ENCODE measurements at places on chromosomes 7 and 10. TPM values are rescaled to one million over a fixed set of nuclear protein-coding genes. Genes with fewer than 3 reads are reported as not detected.

The HOXA10 gene
- not detected for total RNA-seq

The TLL2 gene
- total RNA-seq: not detected

The FMC1 gene
- 3.7 TPM for total RNA-seq

- no peak for DNase-seq
Observed at GRCh38 chr10:125000366-125001312, 58.7 kb downstream of the ZRANB1 start.

DNA sequence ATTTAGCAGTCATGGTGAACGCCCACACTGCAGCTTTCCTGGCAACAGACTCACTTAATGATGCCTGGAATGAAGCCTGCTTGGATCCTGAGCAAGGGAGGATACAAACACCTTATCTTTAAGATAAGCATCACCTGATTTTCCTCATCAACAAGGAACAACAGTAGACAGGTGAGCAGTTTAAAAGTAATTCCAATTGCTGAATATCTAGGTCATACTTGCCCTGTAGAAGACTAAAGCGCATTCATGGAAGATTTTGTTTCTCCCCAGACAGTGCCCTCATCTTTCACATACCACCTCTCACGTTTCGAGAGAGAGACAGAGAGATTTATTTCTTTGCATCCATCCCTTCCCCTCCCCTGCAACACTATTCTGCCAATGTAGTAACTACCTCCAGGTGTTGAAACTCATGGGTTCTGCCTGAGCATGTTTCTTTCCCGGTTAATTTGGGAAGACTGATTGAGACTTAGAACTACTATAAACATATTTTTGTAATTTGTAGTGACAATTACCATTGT lies 660.7 kb downstream of the PARD3 start:
- no peak for DNase-seq

Data from activated T-helper 1 cell treated with anti-CD3 and anti-CD28 coated beads, Interleukin-12 subunit alpha, Interleukin-12 subunit beta, Interleukin-2, Interleukin-4 antibody, amounts not matched to agents 30 ng/mL and 10 ng/mL and 1 ng/mL, durations not matched to agents 14 hours and 24 hours and 36 hours (primary cell).